ENCODE measurements at places on chromosomes 12 and 14.

DNA sequence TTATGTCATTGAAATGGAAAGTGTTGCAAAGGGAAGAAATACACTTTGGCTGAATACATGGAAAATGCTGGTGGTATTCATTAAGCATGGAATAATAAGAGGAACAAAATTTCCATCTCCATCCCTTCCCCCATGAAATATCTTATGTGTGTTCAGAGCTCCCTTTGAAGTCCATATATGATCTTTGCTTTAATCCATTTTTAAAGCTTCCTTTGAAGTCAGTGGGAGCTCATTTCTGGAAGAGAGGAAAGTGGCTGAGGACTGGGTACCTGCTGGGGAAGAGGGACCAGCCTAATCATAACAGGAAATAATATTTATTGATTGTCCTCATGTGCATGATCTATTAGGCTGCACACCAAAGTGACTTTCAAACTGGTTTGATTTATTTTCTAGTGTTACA, 49.2 kb downstream of the AKAP6 start:
- no peak for DNase-seq

GRCh38 chr12:1403417-1403816, 191.0 kb downstream of the FBXL14 start:
- no peak for DNase-seq

GRCh38 chr12:67223225-67223624, 45.9 kb upstream of the CAND1 start:
- no peak for DNase-seq

DNA sequence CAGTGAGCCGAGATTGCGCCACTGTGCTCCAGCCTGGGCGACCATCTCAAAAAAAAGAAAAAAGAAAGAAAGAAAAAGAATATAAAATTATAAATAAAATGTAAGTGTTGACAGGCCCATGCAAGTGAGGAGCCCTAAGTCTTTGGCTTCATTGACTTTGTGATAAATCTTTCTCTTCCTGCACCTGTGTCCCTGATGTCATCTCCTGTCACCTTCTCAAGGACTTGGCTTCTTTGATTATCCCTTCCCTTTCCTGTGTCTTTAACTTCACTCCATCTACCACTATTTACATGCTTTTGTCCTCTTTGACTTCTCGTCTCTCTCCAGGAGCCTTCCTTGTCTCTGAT, 33.6 kb upstream of the WNK1 start:
- DNase-seq: no peak

DNA sequence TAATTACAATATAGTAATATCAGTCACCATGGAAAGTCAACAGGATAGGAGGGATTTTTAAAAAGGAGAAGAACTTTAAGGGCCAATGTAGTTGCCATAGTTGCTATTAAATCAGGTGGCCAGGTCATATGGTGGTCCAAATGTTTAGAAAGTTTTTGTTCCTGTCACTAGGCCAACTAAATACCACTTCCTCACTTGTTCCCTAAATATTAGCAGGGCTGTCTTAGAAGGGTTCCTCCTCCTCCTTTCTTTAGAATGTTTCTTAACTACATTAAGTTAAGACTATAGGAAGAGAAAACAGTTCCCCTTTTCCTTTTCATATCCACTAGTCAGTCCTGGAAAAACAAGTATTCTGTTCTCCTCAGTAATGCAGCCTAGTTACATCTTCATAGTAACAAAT, 50.3 kb downstream of the MON2 start:
- no peak for DNase-seq

- DNase-seq: no peak
These were observed 72.1 kb upstream of the RASSF8 start for GRCh38 chr12:25886396-25886795.

DNA sequence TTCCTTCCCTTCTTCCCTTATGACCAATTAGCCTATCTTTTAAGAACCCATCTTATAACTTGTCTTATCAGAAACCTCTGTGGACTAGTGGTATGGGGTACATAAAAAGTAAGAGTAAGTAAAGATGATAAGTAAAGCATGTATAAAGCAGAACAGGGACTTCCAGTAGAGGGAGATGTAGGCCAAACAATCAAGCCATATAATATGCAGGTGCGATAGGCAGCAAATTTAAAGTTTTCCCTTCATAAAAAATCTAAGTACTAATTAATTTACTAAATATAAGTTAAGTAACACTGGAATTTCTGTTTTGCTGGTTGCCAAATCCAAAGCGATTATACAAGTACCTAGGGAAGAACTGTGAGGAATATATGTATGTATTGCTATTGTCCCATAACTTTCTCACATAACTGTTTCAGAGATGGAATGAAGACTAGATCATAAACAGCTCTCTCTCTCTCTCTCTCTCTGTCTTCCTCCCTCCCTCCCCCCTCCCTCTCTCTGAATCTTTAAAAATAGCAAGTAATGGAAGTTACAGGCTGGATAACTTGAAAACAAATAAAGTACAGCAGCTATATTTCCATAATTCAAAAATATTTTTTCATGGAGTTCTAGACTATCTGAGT, 25.7 kb downstream of the METTL25 start:
- no peak for DNase-seq

DNA sequence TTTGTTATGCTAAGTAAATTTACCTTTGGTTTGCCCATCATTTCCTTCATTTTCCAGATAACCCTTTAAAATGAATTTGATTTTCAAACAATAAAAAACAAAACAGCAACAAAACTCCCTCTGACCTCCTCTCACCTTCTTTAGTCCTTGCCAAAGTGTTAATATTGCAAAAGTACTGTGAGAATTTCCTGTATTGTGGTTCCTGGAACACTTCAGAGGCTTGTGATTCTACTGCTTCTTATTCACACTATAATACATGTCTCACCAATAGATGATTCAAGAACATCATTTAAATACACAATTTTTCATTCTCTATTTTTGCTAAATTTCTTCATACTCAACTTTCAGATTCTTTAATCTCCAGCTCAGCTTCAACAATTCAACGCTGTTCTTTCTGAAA, at the start of gene KLRD1:
KLRD1 (plus strand) TSS at position 241 of the 400 bp plus-strand sequence. CDS start 208 bp downstream, outside the sequence.
- no peak for DNase-seq

Data from stimulated activated CD8-positive, alpha-beta memory T cell treated with anti-CD3 and anti-CD28 coated beads, Interleukin-12 subunit alpha, Interleukin-12 subunit beta, amount 100 ng/mL, for 1 hour (primary cell).